ENCODE measurements at places on chromosomes 13 and 19. TPM values are rescaled to one million over a fixed set of nuclear protein-coding genes. Genes with fewer than 3 reads are reported as not detected.

GRCh38 chr19:3697671-3698385, 2.4 kb downstream of the PIP5K1C start:
- H3K36me3 ChIP-seq, result peaks cover under 1% of the 10 kb centered on the region
- DNase-seq, result no peak
- H3K27me3 ChIP-seq, result no peaks in the 10 kb centered on the region
- peaks cover 25% of the 10 kb centered on the region for H3K4me1 ChIP-seq
- H3K4me3 ChIP-seq, result no peak overlapping the region

GSX1 gene
- not detected for total RNA-seq

GPI gene
- 600 TPM for total RNA-seq

CYP2A6 gene
- total RNA-seq, result not detected

SPPL2B gene
- 63.2 TPM for total RNA-seq

DNA sequence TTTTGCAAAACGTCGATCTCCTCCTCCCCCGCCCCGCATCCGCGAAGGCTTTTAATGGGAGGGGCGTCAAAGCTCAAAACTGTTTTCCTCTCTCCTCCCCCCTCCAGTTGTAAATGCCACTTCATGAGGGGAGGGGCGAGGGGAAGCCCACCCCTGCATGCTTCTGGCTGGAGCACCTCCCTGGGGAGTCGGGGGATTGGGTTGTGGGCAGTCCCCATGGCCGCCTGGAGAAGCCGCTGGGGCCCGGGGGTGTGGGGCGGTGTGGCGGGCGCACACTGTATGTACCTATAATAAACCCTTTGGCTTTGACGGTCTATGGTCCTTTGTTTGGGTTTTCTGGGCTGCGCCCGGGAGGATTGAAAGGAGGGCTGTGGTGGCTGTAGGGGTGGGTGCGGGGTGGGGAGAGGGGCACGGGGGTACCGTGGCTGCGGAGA, 505 bp upstream of the SHKBP1 start:
- peaks cover 16% of the 10 kb centered on the region for H3K36me3 ChIP-seq
- DNase-seq, result peak; percentile 53
- peak overlapping the region; percentile 86 for H3K27ac ChIP-seq
- peak overlapping the region; percentile 90 for H3K4me3 ChIP-seq

- H3K4me3 ChIP-seq, result peak overlapping the region; percentile 92
- DNase-seq, result peak; percentile 47
- H3K36me3 ChIP-seq, result peaks cover 29% of the 10 kb centered on the region
- peak overlapping the region; percentile 98 for H3K27ac ChIP-seq
- no peaks in the 10 kb centered on the region for H3K27me3 ChIP-seq
Measured at GRCh38 chr19:5718037-5718578, 1.8 kb downstream of the LONP1 start.

DNA sequence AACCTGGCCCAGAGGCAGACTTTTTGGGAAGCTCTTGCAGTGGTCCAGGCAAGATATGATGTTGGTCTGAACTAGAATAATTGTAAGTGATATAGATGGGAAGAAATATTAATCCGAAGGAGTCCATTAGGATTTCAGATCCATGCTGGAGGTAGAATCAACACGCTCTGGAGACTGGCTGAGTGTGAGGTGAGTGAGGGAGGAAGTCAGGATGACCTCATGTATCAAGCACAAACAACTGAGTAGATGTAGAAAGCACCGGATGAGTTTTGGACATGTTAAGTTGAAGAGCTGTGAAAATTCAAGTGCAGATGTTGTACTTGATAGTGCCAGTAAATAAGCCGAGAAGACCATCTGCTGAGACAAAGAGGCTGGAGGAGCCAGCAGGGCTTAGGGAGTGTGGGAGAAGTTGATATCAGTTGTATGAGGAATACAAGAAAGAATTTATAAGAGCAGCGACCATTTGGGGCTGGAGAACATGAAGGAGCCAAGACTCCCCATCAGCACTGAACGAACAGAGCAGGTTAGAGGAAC, 5.3 kb upstream of the CNMD start:
- no peaks in the 10 kb centered on the region for H3K36me3 ChIP-seq
- H3K27ac ChIP-seq, result no peak overlapping the region
- H3K4me1 ChIP-seq, result no peaks in the 10 kb centered on the region
- peaks cover 53% of the 10 kb centered on the region for H3K27me3 ChIP-seq

GRCh38 chr19:2015608-2015950, at the start of gene BTBD2:
TSS of gene BTBD2 (minus strand) at chr19:2015714. CDS start at chr19:2015703, 11 bp downstream.
- peaks cover 9% of the 10 kb centered on the region for H3K4me1 ChIP-seq
- DNase-seq, result peak; percentile 58
- H3K27me3 ChIP-seq, result no peaks in the 10 kb centered on the region
- H3K4me3 ChIP-seq, result peak within 1 kb of the TSS; percentile 62

GRCh38 chr19:9877780-9878510, 42.8 kb downstream of the PIN1 start:
- peak overlapping the region; percentile 38 for H3K27ac ChIP-seq
- no peak for DNase-seq
- H3K36me3 ChIP-seq, result no peaks in the 10 kb centered on the region
- H3K27me3 ChIP-seq, result peaks cover 3% of the 10 kb centered on the region
- no peak overlapping the region for H3K4me3 ChIP-seq
- H3K4me1 ChIP-seq, result no peaks in the 10 kb centered on the region

MED16 gene
- total RNA-seq, result 47.7 TPM

ANKRD24 gene
- 0.82 TPM for total RNA-seq

DNA sequence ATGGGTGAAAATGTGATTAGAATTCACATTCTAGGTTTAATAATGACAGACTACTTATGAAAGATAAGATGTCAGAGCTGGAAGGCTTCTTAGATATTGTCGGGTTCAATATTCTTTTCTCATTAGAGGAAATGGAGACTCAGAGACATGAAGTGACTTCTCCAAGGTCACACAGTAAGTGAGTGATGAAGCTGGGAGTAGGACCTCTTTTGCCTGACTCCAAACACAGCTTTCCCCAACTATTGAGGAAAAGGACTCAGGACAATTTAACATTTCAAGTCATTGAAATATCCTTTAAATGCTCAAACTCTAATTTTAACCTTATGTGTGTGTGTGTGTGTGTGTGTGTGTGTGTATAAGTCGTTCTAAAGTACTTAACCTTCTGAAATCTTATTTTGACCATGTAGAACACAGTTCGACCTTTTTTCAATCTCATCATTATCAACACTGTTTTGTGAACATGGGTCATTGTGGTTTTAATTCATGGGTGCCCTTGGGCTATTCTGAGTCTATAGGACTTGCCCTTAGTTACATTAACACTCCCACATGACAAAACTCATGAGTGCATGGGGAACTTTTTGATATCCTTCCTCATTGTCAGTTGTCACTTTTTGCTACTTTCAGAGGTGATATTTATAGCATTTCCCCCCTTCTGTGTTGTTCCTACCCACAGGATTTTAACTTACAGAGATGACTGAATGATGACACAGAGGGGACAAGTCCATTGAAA, 53.0 kb downstream of the LRCH1 start:
- H3K27ac ChIP-seq, result no peak overlapping the region
- H3K36me3 ChIP-seq, result no peaks in the 10 kb centered on the region
- H3K4me1 ChIP-seq, result peaks cover 48% of the 10 kb centered on the region
- no peak overlapping the region for H3K4me3 ChIP-seq
- DNase-seq, result no peak
- no peaks in the 10 kb centered on the region for H3K27me3 ChIP-seq

DNA sequence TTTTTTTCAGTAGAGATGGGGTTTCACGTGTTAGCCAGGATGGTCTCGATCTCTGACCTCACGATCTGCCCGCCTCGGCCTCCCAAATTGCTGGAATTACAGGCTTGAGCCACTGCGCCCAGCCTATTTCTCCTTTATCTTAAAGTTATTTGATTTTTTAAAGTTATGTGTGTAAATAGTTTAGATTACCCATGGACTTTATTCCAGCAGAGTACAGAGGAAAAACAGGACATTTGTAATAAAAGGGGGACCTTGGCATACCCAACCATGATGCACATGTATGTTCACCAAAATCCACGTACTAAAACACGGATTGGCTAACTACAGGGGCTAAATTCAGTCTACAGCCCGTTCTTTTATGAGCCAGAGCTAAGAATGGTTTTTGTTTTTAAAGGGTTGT, 13.7 kb upstream of the IZUMO2 start:
- DNase-seq, result no peak
- H3K4me3 ChIP-seq, result no peak overlapping the region
- peaks cover 7% of the 10 kb centered on the region for H3K4me1 ChIP-seq
- no peaks in the 10 kb centered on the region for H3K27me3 ChIP-seq
- no peaks in the 10 kb centered on the region for H3K36me3 ChIP-seq
- H3K27ac ChIP-seq, result no peak overlapping the region

CD22 gene
- not detected for total RNA-seq

ZNF418 gene
- total RNA-seq, result 6.6 TPM

DNA sequence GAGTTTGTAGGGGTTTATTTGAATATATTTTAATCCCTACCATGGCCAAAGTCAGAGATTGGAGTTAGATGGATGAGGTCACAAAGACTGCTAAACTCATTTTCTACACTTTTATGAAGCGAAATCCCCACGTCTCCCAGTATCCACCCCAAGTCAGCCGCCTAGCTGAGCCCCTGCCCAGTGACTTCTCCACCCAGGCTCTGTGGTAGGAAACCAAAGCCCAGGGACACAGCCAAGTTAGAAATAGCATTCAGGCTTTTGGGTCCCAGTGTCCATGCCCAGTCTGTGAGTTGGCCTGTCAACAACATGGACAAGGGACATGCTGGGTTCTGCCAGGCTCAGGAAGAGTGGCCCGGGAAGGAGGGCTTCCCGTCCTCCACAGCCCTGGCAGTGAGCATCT, 474.0 kb downstream of the FOXO1 start:
- no peaks in the 10 kb centered on the region for H3K27me3 ChIP-seq
- peaks cover 43% of the 10 kb centered on the region for H3K4me1 ChIP-seq
- no peak for DNase-seq
- no peak overlapping the region for H3K4me3 ChIP-seq
- H3K27ac ChIP-seq, result no peak overlapping the region

DNA sequence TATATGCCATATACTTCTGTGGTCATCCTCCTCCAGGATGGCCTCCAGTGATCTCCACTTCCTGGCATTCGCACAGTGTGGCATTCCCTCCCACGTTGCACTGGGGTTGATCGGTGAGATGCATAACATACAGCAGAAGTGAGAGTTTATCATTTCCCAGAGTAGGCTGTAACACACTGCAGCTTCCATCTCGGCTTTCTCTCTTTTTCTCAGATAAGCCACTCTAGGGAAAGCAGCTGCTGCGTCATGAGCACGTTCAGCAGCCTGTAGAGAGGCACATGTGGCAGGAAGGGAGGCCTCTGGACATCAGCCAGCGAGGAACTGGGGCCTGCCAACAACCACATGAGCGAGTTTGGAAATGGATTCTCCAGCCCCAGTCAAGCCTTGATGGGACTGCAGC, 807.1 kb downstream of the DIAPH3 start:
- H3K4me1 ChIP-seq, result peaks cover 2% of the 10 kb centered on the region
- no peak overlapping the region for H3K4me3 ChIP-seq
- H3K27ac ChIP-seq, result no peak overlapping the region
- H3K36me3 ChIP-seq, result no peaks in the 10 kb centered on the region
- no peaks in the 10 kb centered on the region for H3K27me3 ChIP-seq

DNA sequence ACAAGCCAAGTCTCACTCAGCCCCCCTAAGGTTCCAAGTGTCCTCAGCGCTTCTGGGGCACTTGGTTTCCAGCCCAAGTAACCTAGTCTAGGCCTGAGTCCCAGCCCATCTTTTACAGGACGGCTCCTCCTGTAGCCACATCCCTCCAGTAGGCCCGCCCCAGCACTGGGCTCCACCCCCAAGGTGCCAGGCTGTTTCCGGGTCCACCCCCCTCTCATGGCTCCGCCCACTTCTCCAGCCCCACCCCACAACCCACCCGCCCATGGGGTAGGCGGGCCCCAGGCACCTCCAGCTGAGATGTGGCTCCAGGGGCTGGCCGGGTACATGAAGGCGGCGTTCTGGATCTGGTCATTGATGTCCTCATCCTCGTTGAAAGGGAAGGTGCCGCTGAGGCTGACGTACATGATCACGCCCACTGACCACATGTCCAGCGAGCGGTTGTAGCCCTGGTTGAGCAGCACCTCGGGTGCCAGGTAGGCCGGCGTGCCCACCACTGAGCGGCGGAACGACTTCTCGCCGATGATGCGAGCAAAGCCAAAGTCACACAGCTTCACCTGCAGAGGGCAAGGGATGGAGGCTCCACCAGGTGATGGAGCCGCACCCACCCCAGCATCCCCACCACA, 17.2 kb upstream of the DACT3 start:
- no peaks in the 10 kb centered on the region for H3K27me3 ChIP-seq
- peak; percentile 73 for DNase-seq
- H3K4me3 ChIP-seq, result no peak overlapping the region
- H3K36me3 ChIP-seq, result peaks cover 70% of the 10 kb centered on the region

DNA sequence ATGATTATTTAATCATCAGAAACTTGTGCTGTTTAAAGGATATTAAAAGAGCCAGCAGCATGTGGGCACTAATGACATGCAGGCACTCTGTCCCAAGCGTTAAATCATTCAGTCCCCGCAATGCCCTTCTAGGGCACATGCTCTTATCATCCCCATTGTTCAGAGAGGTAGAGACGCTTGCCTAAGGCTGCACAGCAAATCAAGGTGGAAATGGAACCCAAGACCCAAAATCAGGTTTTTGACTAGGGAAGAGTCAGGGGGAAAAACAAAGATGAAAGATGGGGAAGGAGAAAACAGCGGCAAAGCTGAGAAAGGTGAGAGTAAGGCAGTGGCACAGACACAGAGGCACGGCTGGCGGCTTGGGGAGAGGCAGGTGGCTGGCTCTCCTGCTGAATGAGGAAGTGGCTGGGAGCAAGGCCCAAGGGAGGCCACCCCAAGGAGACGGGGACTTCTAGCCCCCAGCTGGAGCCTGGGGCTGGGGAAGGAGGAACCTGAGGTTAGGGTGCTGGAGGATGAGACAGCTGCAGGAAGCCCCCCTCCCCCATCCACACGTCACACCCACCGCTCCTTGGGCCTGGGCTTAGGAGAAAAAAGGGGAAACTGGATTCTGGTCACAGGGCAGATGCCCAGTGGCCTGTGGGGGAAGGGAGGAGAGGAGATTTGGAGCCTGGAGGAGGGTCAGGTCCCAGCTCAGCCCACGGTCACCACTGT, 1.0 kb upstream of the TYROBP start:
- no peak overlapping the region for H3K27ac ChIP-seq
- no peaks in the 10 kb centered on the region for H3K27me3 ChIP-seq
- DNase-seq, result no peak
- no peak overlapping the region for H3K4me3 ChIP-seq

ZNF823 gene
- total RNA-seq, result 6.4 TPM

- H3K4me3 ChIP-seq, result no peak overlapping the region
- H3K27ac ChIP-seq, result no peak overlapping the region
- no peaks in the 10 kb centered on the region for H3K36me3 ChIP-seq
- H3K4me1 ChIP-seq, result peaks cover 4% of the 10 kb centered on the region
Measured at GRCh38 chr19:10214784-10215183, 16.3 kb downstream of the S1PR2 start.

B3GNT8 gene
- 3.2 TPM for total RNA-seq

All from activated CD8-positive, alpha-beta memory T cell treated with anti-CD3 and anti-CD28 coated beads, Interleukin-2, amount 10 ng/mL, durations not matched to agents 7 days and 5 days (primary cell).